Inflammatory macrophage treated with lipopolysaccharide for 1 hour (primary cell): ENCODE measurements at places on chromosomes 13 and 19.

DNA sequence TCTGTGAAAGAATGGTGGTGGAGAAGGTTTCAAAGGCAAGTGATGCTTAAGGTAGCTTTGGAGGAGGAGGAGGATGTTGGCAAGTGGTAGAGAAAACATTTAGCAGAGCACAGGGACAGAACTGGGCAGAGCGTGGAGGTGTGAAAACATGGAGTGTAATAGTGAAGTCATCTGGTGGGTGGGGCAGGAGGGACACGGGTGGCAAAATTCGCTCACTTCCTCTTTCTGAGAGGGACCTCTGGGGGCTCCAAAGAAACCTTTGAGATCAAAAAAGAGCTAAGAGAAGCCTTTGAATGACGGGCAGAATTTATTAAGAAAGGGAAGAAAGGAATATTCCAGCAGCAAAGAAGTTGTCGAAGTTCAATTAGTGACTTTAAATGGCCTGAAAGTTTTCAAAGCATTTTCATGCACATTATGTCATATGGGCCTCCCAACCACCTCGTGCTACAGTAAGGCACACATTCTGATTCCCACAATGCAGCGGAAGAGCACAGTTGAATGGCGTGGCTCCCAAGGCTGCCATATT, 82.8 kb downstream of the STARD13 start:
- DNase-seq = no peak

GRCh38 chr19:28334419-28334818, 878.5 kb downstream of the UQCRFS1 start:
- DNase-seq = no peak

GRCh38 chr13:51068501-51068900, 42.6 kb downstream of the C13orf42 start:
- no peak for DNase-seq

GRCh38 chr19:47240996-47241918, 10.3 kb upstream of the BBC3 start:
- DNase-seq = peak; percentile 45

GRCh38 chr13:91355099-91355825, 7.8 kb downstream of the MIR17HG start:
- DNase-seq = no peak

- DNase-seq = no peak
Measured at GRCh38 chr13:109630271-109630670, 156.1 kb downstream of the IRS2 start.

DNA sequence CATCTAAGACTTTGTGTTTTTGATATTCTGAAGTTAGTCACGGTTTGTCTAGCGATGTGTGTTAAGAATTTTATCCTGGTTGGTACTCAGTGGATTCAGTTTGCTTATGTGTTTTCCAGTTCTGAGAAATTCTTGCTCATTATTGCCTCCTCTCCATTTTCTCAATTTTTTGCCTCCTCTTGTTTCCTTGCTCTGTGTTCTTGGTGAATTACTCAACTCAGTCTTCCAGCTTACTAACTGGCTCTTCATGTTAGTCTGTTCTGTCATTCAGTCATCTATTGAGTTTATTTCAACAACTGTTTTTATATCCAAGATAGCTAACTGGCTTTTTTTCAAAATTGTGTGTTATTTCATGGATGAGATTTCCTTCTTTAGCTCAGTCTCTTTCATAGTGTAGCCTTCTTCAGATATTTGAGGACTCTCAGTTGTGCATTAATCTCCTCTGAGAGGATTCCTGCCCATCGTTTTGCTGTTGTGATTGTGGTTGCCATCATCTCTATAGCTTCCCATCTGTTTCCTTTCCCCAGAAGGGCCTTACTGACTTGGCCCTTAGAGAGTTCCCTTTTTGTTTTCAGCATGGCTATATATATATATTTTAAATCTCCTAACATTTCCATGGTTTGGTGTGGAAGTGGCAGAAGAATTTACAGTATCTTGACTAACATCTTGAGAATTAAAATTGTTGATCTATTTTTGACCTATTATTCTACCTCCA, 6.2 kb downstream of the SETDB2 start:
- DNase-seq = no peak

GRCh38 chr13:24651718-24652345, 28.4 kb upstream of the ATP12A start:
- no peak for DNase-seq

GRCh38 chr13:49308097-49308875, 60.6 kb downstream of the CDADC1 start:
- DNase-seq = no peak

DNA sequence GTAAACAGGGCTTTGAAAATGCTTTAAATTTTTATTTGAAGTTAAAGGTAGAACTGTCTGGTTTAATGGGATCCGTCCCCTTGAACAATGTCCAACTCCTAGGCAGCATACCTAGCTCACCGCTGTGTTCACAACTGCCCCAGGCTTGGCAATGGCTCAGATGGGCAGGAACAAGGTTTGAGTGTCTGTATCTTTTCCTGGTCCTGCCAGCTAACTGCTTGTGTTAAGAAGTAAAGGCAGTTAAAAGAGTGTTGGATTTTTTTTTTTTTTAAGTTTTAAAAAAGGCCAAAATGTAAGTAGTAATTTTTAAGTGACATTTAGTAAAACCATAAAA, 66.7 kb upstream of the FNDC3A start:
- DNase-seq = no peak

GRCh38 chr19:18328340-18329034, 5.6 kb upstream of the LSM4 start:
- peak; percentile 98 for DNase-seq

- no peak for DNase-seq
Measured at GRCh38 chr13:61247149-61247936, 168.3 kb downstream of the PCDH20 start.

GRCh38 chr13:63690672-63691071, 2275.0 kb upstream of the PCDH20 start:
- DNase-seq = no peak

- no peak for DNase-seq
Measured at GRCh38 chr19:5225486-5226345, 114.9 kb downstream of the PTPRS start.

GRCh38 chr13:52862358-52863206, 14.1 kb upstream of the PCDH8 start:
- no peak for DNase-seq

DNA sequence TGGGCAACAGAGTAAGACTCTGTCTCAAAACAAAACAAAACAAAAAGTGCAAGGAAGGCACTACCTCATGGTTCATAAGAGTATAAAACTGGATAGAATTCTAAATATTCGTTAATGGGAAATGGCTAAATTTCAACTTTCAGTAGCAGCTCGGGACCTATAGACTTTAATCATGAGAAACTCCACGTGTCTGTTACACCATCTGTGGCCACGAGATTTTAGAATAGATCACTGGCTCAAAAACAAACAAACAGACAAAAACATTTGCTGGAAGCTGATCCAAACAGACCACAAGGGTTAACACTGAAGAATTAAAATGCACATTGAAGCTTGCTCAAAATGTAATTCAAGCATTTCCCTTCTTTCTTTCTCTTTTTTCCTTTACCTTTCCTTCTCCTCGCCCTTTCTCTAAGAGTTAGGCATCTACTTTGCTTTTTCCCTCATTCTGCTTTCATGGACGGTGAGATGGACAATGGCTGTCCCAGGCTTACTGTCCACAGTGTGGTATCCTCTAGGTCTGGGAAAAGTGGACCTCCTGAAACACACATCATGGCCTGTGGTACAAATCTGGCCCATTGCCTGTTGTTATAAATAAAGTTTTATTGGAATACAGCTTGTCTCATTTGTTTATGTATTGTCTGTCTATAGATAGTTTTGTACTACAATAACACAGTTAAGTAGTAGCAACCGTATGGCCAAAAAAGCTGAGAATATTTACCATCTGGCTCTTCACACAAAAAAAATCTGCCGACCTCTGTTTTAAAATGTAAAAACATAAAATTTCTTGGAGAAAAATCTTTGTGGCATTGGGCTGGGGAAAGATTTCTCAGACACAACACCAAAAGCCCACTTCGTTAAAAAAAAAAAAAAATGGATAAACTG, 10.3 kb downstream of the ELAVL1 start:
- no peak for DNase-seq

DNA sequence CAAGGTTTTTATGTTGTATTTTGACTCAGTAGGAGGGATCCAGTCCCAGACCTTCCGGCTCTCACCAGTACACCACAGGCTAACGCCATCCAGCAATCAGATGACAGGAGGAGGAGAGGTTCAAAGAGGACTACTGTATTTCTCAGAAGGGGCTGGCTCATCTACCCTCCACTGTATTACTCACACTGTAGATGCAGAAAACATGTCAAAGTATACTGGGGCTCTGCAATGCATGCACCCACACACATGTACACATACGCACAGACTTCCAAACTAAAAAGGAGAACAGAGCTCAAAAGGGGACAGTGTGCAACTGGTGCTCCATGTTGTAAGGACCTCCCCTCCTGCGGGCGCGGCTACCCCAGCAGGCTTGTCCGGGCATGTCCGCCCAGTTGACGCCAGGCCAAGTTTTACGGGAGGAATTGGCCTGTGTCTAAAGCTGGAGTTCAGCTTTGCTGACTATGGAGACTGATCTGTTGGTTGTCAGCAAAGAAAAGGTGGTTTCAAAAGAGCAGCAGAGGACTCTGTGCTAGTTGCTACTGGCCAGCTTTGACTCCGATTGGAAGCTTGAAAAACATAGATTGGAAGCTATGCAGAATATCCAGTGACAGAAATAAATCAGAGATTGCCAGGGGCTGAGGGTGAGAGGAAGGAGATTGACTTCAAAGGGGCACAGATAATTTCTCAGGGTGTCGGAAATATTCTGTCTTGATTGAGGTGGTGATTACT, 314.2 kb downstream of the DLEU7 start:
- DNase-seq = peak; percentile 61

DNA sequence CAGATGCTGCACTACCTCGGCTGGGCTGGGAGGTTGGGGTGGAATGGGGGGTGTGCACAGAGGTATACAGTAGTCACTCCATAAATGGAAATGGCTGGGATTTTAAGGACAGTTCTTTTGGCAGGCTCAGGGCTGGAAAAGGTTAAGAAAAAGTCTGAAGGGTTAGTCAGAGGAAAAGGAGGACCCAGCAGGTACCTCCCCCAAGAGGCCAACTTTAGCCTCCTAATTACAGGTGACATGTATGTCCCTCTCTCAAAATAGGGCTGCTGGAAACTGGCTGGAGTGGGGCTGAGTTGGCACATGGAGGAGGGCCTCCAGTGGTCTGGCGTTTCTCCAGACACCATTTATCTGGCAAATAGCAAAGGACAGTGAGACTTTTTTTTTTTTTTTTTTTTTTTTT, 994 bp downstream of the CCDC194 start:
- DNase-seq = no peak
